MCF 10A (cell line): ENCODE measurements at places on chromosomes 3 and 15.

- no peak for DNase-seq
These were observed 9.1 kb downstream of the BFSP2 start for GRCh38 chr3:133408961-133409360.

- DNase-seq, result peak; percentile 26
These were observed 1.3 kb downstream of the SLC6A6 start for GRCh38 chr3:14403619-14404155.

DNA sequence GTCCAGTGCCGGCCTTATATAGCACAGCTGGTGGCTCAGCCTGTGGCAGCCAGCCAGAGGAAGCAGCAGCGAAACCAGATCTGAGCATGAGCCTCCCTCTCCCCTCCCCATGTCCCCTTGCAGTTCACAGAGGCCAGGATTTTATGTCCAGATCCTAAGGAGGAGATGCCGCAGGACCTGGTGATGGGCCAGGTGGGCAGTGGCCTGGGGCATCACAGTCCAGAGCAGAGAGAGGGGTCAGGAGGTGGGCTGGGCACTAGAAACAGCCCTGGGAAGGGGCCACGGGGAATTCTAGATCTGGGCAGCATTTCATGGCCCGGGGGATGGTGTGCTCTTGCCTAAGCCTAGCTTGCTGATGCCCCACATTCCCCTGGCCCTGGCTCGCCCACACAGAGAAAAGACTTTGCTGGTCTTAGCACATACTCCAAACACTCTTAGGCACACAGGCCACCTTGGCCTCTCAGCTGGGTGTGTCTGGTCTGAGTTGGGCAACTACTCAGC is 259 bp upstream of the CILP start:
- peak; percentile 28 for DNase-seq

GRCh38 chr3:184228376-184229137 is 828 bp upstream of the VWA5B2 start:
- no peak for DNase-seq

DNA sequence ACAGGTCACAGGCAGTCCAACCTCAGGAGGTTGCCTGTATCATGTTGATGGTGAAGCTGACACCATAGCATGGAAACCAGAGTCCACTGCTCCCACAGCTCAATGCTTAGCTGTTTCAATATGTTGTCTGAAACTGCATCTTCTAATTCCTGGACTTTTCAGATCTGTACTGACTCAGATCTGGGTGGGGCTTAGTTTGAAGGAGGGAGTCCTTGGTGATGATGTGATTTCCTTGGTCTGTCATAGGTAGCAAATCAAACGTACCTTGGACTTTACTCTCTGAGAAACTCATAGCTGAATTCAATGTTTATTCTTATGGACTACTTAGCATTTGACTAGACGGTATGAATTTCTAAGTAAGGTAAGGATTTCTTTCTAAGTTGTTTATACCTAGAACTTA is at the start of gene HHLA2:
TSS of gene HHLA2 (plus strand) at position 310 of the 400 bp plus-strand sequence. CDS start 55,266 bp downstream, outside the sequence.
- DNase-seq, result no peak

DNA sequence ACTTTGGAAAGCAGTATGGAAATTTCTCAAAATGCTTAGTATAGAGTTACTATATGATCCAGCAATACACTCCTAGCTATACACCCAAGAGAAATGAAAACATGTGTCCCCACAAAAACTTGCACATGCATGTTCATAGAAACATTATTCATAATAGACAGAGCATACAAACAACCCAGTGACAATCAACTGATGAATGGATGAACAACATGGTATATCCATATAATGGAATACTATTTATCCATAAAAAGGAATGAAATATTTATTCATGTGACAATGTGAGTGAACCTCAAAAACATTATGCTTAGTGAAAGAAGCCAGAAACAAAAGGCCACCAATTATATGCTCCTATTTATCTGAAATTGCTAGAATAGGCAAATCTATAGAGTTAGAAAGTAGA is 6.7 kb downstream of the MYH15 start:
- no peak for DNase-seq

- no peak for DNase-seq
These were observed 72.7 kb upstream of the CORO2B start for GRCh38 chr15:68506071-68506470.

- DNase-seq, result no peak
These were observed 278.0 kb upstream of the TRIM42 start for GRCh38 chr3:140399871-140400270.

DNA sequence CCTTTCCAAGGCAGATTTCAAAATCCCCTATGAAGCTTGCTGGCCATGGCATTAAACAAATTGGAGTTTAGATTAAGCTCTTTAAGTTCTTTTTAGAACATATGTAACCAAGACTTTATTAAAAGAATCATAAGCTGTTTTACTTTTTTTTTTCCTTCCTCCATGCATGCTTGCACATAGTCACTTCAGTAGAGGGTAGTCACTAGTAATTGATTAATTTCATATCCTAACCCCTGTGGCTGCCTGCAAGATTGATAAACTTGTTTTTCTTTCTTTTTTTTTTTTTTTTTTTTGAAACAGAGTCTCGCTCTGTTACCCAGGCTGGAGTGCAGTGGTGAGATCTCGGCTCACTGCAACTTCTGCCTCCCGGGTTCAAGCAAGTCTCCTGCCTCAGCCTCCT is 33.3 kb upstream of the ZKSCAN7 start:
- no peak for DNase-seq

- DNase-seq, result no peak
These were observed 830.0 kb upstream of the ALCAM start for GRCh38 chr3:104536715-104537114.

GRCh38 chr15:87741350-87741749 is 515.2 kb downstream of the NTRK3 start:
- DNase-seq, result no peak

DNA sequence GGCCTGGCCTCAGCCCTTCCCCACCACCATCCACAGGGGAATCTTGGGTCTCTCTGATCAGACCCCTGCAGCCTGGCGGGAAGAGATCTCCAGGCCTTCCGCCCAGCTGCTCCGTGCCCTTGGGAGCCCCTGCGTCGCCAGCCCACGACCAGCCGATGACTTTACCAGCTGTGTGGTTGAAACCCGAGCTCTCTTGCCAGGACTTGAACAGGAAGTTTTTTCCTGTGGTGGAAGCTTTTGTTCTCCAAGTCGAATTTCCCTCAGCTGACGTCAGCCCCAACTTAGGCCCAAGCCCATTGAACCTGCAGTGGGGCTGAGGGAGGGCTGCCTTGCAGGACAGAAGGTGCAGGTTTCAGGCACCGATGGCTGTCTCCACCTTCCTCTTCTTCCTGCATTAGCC is 51.7 kb upstream of the SMAD3 start:
- DNase-seq, result no peak

DNA sequence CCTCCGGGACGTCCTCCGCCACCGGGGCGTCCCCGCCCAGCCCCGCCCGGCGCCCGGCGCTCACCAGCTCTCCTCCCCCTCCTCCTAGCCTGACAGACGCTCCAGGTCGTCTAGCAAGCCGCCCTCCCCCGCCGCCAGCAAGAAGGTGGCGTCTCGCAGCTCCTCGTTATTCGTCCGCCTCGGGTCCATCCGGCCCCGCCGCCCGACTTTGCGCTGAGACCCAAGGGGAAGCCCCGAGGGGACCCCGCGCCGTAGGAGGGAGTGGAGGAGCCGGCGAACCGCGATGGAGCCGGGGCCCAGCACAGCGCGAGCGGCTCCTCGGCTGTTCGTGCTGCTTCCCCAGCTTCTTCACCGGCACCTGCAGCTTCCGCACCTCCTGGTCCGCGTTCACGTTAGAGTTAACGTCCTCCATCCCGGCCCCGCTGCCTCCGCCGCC is 26.3 kb upstream of the MTHFS start:
- peak; percentile 53 for DNase-seq

DNA sequence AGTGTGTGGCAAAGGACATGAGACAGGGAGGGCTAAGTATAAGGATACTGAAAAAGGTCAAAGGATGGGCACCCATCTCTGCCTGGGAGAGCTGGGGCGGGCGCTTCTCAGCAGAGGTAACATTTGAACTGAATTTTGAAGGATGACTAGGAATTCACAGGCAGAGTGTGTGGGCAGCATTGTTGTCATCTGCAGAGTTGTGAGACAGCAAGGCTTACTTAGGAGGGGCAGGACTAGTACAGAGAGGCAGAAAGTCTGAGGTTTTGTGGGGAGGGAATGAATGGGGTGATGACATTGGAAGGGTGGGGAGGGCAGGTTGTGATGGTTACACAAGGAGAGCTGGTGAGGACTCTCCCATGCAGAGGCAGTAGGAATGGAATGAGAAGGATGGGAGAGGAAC is 84.1 kb upstream of the PRR23C start:
- no peak for DNase-seq

- DNase-seq, result peak; percentile 62
These were observed 16.0 kb downstream of the SEC61A1 start for GRCh38 chr3:128068156-128068620.

DNA sequence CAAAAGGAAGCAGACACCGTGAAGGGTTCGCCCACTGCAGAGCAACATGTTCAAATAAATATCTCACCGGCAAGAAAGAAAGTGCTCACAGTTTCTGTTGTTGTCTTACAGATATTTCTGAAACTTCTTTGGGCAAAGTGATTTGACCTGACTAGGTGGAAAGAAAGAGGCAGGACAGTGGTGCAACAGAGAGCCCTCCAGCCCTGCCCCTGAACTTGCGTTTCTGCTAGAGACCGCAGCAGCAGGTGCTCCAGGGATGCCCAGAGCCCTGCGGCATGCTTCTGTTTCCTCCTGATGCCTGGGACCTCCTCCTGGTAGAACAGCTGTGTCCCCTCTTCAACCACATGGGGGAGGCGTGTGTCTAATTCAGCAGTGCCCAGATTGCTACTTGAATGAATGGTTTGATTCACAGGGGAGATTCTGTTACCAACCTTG is 123.4 kb downstream of the ATP10A start:
- DNase-seq, result no peak

- DNase-seq, result peak; percentile 69
These were observed 91.5 kb upstream of the CHD2 start for GRCh38 chr15:92808598-92809063.

DNA sequence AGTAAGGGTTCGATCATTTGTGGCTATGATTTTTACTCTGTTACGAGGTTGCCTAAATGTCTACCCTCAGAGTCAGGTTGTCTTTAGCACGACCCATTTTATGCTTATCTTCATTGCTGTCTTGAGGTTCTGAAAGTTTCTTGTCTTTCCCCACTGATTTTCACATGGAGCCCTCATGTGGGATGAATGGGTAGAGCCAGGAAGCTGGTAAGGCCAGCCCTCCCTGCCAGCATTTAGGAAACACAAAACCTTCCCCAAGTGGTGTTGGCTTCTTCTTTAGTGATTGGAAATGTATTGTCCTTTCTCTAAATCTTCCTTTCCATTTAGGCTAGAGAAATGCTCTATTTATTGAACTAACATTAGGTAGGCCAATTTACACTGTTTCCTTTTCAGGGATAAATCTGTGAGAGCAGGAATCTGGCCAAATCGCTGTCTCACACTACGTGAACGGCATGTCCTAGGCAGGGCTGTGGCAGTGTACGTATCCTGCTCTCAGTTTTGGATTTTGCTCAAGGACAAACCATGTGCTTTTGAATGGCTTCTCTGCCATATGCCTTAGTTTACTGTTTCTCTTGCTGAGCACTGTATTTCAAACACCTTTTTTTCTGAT is 43.7 kb downstream of the MYZAP start:
- DNase-seq, result no peak

DNA sequence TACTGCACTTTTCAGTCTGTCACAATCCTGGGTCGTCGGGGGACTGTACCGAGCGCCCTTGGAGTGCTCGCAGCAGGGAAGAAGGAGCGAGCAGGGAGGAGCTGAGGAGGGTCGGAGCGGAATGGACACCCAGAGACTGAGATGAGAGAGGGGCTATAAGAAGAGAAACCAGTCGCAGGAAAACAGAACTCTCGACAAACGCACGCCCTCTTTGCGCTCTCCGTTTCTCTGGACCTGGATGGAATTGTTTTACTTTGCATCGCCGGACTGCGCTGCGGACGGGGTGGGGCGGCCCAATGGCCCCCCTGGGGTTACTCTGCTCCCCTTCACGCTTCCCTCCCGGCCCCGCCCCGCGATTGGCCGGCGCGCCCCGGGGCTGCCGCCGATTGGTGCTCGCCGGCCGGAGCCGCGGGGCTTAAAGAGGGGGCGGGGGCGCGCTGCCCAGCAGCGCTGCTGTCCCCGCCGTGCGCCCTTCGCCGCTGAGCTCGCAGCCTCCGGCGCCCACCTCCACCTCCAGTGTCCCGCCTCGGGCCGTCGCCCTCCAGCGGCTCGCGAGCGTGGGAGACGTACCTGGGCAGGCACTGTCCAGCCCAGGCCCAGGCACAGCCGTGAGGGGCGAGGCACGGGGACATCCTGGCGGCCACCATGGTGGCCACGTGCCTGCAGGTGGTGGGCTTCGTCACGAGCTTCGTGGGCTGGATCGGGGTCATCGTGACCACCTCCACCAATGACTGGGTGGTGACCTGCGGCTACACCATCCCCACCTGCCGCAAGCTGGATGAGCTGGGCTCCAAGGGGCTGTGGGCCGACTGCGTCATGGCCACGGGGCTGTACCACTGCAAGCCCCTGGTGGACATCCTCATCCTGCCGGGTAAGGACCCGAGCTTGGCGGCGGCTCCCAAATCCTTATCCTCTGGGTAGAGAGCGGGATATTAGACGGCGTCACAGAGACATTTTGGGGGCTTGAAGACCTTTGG is at the start of gene CLDN11:
TSS of gene CLDN11 (plus strand) at position 447 of the 977 bp plus-strand sequence. CDS start at position 646, 199 bp downstream.
- DNase-seq, result no peak

GRCh38 chr15:65370885-65371284 is 6.9 kb downstream of the IGDCC3 start:
- no peak for DNase-seq

GRCh38 chr3:87361271-87361670 is 84.9 kb upstream of the POU1F1 start:
- no peak for DNase-seq

DNA sequence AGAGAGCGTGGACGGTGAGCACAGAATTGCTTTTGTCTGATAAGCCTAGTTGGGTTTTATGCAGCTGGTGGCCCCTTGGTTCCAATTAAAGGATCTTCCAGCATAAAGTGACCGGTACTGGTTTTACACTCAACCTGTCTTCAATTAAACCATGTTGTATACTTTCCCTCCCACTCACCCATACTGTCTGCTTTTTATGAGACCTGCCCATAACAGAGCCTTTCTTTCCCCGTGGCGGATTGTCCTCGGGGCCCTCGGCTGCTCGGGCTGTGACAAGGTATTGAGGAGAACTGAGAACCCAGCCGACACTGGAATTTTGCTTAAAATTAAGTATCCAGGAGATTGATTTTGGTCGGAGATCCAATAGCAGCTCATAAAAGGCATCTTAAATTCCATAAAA is 98.4 kb downstream of the TMEM266 start:
- no peak for DNase-seq

- peak; percentile 98 for DNase-seq
These were observed 19.4 kb downstream of the TGFBR2 start for GRCh38 chr3:30625541-30626438.

DNA sequence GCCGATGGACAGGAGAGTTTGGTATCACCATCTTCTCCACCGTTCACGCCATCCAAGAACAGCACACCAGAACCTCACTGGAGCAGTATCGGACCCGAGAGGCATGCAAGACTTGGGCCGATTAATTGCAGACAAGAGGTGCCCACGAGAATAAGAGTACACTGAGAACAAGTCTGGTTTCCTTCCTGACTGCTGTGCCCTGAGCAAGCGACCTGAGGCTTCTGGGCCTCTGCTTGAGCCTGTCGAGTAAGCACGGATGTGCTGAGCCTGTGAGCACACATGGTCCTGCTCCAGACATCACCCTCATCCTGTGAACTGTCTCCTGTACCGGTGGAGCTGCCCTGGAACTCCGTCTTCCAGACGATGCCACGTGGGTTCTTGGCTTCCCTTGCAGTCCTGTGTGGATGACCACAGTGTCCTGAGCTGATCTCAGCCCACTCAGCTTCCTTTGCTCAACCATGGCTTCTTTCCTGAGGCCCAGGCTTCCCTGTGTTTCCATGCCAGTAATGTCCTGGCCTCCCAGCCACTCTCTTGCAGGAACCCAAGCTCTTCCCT is 34.3 kb upstream of the SNRPA1 start:
- no peak for DNase-seq
